OCI-M1 (cell line): ENCODE measurements at places on chromosomes 2 and 18.

DNA sequence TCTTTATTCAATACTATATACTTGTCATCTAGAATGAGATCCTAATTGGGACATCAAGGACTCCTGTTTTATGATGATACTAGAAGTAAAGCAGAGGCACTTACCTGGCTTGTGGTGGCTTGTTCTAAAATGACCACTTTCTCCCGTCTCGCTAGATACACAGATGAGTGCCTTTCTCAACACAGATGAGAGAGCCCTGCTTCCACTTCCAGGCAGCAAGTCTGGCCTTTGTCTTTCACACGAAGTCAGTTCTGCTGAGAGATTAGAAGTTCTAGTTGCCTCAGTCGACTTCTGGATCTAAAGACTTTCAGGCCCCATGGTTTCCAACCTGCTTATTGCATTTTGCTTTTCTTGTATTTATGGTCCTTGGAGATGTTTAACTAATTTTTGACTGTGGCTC lies 70.3 kb downstream of the PPP1R1C start:
- no peak for DNase-seq

DNA sequence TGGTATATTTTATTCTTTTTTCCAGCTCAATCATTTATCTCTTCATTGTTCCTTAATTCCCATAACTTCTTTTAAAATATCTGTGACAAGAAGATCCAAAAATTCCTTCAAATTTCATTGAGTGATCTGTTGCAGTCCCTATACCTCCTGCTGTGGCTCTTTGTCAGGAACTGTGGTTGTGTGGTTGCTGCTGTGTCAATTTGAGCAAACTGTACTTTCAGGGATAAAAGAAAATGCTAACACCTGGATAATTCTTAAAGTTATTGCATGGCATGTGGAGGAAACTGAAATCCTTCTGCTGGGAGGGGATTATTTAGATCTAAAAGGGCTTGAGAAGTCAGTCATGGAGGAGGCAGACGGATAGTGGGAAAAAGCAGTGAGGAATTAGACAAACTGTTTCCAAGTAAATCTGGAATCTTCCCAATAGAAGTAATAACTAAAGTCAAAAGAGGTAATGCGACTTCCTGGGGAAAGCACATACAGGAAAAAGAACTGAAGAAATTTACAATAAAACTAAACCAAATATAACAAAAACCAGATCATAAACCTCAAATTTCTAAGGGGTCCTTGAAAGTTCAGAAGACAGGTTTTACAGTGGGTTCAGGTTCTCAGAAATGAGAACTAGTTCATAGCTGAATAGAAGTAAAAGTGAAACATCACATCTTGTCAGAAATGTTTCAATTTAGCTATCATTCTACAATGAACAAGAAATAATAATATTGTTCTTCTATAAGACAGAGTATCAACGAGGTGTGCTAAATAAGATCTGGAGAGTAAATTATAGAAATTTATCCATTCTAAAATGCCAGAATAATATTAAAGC lies 33.5 kb upstream of the CD226 start:
- DNase-seq = no peak

- peak; percentile 73 for DNase-seq
Measured at GRCh38 chr2:18559531-18560030, 872 bp downstream of the RDH14 start.

DNA sequence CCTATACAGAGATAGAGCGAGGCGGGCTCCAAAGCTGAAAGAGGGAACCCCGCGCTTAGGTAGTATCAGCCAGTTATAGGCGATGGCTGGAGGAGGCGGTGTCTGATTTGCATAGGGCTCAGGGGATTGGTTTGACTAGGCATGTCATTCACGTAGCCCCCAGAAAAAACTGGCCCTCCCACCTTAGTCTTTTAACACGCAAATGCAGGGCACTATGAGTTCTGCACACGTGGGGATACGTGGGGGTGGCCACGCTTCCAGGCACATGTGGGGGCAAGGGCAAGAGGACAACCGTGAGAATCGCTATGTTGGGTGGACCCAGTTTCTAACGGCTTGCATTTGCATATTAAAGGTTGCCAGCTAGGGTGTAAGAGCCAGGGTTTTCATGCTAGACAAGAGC lies 56.7 kb upstream of the MSTN start:
- peak; percentile 59 for DNase-seq

- DNase-seq = no peak
Measured at GRCh38 chr18:72973841-72974240, 106.1 kb upstream of the NETO1 start.

DNA sequence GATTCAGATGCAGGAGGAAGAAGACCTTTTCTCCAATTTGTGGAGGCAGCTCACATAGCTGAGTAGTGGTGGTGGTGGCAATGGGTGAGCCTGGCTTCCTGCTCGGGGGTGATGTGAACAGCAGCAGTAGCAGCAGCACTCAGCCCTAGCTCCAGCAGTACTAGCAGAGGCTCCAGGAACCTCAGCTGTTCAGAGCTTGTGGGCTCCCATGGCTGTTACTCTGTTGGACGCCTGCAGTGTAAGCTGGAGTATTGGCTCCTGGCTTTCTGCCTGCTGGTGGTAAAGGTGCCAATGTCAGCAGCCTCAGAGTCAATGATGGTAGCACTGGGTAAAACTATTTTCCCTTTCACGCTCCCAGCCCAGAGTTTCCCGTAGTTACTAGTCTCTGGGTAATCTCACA lies 3.1 kb upstream of the SEH1L start:
- DNase-seq = no peak

- no peak for DNase-seq
Measured at GRCh38 chr18:78245451-78245850, 734.2 kb upstream of the SALL3 start.

DNA sequence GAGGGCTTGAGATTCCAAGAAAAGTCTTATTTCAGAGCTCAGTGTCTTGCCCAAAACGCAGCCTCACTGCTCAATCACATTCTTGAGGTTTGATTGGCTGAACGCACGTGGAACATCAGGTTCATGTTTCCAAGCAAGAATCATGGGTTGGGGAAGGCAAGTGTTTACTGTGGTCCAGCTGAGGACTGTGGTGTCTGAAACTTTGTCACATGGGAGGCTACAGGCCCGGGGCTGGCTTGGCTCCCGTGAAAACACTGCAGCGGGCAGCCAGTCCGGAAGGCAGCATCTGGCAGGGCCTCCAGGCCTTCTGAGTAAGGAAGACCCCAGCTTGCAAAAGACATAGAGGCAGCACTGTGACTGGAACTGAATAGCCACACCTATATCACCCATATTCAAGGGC lies 84.7 kb downstream of the POLR1A start:
- no peak for DNase-seq

DNA sequence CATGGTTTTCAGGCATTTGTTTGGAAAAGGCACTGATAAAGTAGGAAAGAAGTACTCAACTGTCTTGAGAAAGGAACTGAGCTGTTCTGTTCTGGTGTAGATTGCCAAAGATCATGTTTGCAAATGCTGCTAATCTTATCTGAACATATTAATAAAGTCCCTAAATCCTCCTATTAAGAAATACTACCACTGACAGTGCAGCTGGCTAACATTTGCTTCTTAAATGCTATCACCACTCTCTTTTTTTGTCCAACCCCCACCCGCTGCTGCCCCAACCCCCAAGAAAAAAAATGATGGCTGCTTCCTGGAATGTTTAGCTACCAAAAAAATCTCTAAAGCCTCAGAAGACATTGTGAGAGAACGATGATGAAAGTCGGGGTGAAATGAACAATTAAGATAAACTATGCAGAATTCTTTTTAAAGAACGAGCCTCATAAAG lies 130.7 kb downstream of the CCBE1 start:
- DNase-seq = no peak

DNA sequence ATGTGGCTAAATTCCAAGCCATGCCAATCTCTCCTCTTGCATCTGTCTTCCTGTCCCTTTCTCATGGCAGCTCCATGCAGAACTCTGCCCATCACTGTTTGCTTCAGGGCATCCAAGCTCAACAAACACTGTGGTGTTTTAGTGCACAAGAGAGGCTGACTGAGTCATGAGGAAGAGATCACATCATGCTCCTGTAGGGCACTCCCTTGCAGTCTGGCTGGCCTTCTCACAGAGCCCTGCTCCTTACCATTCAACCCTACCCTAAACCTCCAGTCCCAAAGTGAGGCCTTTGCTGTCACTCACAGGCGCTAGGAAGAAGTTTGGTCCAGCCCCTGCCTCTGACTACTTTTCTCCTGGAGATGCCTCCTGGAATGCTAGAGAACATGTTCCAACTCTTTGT lies 194.0 kb downstream of the LRATD1 start:
- DNase-seq = no peak

DNA sequence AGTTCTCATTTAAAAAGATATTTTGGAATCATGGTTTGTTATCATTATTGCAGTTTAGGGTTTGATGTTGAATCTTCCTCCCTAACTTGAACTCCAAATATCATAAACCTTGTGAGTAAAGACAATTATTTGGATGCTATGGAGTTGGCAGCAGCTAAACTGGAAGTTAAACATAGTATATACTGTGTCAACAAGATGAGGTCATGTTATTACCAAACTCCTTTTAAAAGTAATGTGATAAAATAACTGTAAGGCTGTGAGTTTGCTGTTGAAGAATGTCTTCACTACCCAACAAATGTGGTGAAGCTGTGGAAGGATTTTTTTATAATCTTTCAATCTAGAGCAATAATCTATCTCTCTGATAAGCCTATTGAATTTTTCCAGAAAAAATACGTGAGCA lies 16.0 kb downstream of the DNAH6 start:
- DNase-seq = no peak

GRCh38 chr2:24104906-24105305 lies 18.2 kb downstream of the PFN4 start:
- DNase-seq = no peak

- no peak for DNase-seq
Measured at GRCh38 chr18:9751371-9752031, 43.4 kb downstream of the RAB31 start.

DNA sequence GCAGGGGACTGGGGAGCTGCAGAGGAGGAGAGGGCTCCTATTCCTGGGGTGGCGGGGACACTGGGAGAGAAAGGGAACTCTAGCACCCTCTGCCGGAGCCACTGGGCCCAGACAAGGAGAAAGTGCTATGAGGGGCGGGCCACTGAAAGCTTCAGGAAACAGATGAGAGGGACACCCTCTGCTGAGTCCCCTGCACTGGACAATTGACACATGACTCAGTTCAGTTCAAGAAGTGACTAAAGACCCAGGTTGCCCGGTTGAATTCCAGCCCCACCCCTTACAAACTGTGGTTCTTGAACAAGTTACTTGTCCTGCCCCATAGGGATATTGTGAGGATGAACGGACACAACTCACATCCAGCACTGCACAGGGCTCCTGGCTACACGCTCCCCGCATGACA lies 5.0 kb downstream of the RUFY4 start:
- DNase-seq = peak; percentile 60

DNA sequence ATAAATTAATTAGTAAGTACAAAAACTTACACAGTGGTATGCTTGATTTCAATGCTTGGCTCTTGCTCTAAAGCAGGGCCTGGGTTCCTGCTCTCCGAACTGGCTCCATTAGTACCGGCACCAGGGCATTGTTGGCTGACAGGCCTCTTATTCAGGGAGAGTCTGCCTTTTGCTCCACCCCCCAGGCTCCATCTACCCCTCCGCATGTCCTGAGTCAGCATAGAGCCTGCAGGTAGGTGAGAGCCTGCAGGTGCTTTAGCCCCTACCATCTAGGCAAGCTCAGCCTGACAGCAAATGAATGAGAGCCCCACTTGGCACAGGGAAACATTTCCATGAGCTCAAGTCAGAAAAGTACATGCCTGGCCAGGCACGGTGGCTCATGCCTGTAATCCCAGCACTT lies 35.1 kb upstream of the EFHD1 start:
- DNase-seq = no peak

GRCh38 chr2:133993160-133993559 lies 260.7 kb upstream of the MGAT5 start:
- DNase-seq = no peak

GRCh38 chr18:47993409-47993808 lies 63.0 kb upstream of the SMAD2 start:
- no peak for DNase-seq

GRCh38 chr2:114007436-114007835 lies 117.5 kb downstream of the ACTR3 start:
- DNase-seq = no peak

- peak; percentile 13 for DNase-seq
Measured at GRCh38 chr2:102460467-102460866, 12.6 kb upstream of the SLC9A4 start.

- no peak for DNase-seq
Measured at GRCh38 chr2:100142393-100142792, at the start of gene AFF3. Gene AFF3 (minus strand): TSS chr2:100142590. CDS start chr2:100104454, 38,136 bp downstream.

GRCh38 chr2:37282746-37283145 lies 41.9 kb downstream of the PRKD3 start:
- no peak for DNase-seq

DNA sequence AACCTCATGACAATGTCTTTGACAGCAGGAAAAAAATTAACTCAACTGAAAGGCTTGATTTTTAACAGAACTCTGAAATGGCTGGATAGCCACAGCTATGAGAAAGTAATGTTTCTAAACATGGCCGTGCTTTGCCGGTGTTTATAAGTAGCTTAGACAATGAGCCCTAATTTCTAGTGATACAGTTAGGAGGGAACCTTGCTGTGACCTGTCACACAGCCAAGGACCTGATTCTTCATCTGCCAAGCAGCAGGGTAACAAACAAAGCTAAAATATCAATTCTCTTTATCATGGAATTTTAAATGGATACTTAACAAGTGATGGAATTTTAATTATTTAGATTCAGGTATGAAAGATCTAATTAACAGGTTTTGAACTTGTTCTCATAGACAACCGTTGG lies 24.3 kb upstream of the DYNC2LI1 start:
- DNase-seq = no peak

DNA sequence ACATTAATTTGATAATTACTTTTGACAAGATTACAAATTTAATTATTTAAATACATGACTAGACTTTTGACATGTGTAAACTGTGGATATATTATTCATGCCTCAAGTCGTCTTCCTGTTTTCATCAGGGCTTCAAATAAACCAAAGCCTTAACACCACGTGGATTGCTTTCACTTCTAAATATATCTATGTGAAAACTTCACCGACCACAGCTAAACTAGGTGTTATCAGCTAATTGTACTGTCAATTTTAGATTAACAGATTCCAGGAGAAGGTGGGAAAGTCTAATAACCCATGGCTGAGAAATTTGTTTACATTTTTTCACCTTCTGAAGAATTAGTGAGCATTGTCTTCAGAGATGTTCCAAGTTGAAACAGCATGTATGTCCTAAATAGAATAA lies 494.7 kb upstream of the FAM98A start:
- DNase-seq = no peak

GRCh38 chr2:28726177-28726576 lies 25.5 kb upstream of the PPP1CB start:
- DNase-seq = no peak
